KG1 (cell line): ENCODE measurements at places on chromosomes 2 and 18.

DNA sequence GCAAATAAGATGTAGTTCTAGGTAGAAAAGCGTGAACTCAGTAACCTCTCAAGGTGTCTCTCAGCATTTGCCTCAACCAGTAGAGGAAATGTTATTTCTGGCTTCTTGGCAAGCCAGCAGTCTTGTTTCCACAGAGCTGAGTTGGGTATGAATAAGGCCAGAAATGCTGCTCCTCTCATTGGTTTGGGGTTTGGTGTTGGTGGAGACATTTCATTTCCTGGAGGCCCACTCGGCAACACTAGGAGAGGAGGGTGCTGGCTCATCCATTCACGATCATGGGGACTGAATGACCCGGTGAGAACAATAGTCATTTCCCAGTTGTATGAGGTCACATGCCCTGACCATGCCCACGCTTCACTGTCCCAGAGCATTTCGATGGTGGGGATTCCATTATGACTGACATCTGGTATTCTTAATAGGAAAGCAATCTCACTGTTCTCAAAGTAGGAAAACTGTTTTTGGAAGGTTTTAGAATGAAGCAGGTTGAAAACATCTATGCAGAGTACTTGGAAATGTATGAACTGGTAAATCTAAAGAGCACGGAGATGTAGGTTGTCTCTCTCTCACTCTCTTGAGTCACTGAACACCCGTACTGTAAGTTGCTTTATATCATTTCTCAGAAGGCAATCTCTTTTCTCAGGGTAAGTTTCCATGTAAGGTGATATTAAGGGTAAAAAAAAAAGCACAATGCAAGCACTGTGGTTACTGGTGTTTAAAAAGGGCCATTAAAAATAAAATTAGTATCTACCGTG, 37.1 kb upstream of the CTLA4 start:
- DNase-seq: no peak

- no peak for DNase-seq
Observed at GRCh38 chr18:50334546-50335152, 40.2 kb upstream of the SKA1 start.

GRCh38 chr2:42135381-42136312, 33.5 kb upstream of the EML4 start:
- no peak for DNase-seq

GRCh38 chr18:74281011-74281979, 10.5 kb downstream of the CYB5A start:
- no peak for DNase-seq

- DNase-seq: no peak
Observed at GRCh38 chr2:134314681-134315368, 61.0 kb downstream of the MGAT5 start.

DNA sequence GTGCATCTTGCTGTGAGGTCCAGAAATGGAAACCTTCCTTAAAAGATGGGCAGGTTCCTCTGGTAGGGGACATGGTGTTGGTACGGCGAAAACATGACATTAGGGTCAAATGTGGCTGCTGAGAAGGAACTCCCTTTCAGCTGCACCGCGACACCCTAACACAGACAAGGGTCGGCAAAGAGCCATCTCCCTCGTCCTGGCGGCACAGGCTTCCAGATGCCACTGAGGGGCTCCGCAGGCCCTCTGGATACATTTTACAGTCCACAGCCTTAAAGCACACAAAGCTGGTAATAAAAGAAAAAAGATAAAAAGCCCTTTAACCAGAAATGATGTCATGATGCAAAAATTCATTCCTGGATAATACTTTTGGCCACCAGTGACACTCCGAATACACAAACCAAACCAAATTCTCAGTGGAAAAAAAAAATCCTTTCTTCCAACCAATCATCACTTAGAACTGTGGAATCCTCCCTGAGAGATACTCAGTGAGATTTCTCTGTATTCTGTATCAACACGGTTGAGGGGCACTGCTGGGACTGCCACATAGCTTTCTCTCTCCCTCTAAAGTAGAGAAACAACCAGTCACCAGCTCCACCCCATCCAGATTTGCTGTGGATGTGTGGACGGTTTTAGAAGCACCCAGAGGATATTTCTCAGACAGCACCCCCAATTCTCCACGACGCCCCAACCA, 174.8 kb downstream of the HDAC4 start:
- no peak for DNase-seq

DNA sequence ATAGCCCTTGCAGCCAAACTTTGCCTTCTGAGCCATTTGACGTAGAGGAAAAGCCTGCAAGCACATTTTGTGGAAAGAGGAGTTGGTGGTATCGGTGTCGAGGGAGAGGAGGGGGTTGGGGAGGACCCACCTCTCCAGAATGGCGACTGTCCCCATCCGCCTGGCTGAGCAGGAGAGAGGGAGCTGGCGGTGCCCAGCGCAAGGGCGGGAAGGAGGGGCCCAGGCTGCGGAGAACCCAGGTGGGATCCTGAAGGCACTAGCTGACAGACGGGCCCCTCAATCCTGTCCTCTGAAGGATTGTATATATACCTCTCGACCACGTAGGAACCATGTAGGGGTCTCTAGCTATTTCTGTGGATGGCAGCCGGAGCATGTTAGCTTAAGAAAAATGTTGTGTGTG, 200.3 kb downstream of the LOXHD1 start:
- no peak for DNase-seq

DNA sequence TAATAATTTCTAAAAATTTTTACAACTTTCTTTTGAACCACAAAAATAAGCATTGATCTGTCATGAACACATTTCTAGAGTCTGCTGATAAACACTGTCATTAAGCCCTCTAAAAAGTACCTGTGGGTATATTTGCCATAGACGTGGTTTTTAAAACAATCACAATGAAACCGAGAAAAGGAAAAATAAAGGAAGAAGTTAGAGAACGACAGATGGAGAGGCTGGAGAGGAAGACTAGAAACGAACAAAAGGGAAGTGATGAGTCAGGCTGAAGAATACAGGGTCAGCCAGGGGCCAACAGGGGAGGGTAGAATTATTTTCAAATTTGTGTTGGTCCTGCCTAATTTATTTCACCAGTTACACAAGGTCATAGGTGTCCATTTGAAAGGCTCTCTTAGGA, 62.0 kb downstream of the MYL12B start:
- DNase-seq: peak; percentile 25

GRCh38 chr2:128623776-128624761, 305.4 kb upstream of the HS6ST1 start:
- peak; percentile 16 for DNase-seq

GRCh38 chr2:29449499-29449898, 334.3 kb downstream of the CLIP4 start:
- no peak for DNase-seq

DNA sequence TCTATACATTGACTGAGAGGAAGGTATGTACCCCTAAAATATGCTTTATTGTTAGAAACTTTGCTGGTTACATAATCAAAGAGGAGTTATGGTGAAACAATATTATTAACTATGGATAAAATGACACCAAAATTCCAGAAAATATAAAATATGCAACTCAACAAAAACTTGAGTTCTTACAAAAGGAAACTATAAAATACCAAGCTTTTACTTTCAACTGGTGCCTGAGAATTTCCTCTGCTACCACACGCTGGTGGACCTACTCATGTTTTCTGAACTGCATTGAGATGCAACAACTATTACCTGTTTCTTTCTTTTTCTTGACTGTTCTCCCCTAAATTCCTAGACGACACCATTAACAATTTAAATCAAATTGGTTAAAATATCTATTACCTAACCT, 8.2 kb upstream of the NFE2L2 start:
- no peak for DNase-seq

- no peak for DNase-seq
Observed at GRCh38 chr2:152755029-152755428, 36.6 kb downstream of the ARL6IP6 start.

DNA sequence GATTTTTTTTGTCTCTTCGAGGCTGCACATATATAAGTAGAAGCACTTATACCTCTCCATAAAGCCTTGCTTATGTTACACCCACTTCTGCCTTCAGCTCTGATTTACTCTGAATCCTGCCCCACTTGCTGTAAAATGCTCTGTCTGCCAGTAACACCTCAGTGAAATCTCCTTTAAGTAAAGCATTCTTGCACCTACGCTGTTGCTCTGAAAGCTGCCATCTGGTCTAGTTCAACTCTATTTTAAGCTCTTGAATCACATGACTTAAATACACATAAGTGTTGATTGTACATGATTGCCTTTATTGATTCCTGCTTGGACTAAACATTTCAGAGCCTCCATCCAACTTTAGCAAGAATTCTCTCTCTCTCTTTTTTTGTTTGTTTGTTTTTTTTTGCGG, 609.0 kb upstream of the CELF4 start:
- no peak for DNase-seq

- no peak for DNase-seq
Observed at GRCh38 chr2:205582366-205582765, 99.9 kb upstream of the NRP2 start.

DNA sequence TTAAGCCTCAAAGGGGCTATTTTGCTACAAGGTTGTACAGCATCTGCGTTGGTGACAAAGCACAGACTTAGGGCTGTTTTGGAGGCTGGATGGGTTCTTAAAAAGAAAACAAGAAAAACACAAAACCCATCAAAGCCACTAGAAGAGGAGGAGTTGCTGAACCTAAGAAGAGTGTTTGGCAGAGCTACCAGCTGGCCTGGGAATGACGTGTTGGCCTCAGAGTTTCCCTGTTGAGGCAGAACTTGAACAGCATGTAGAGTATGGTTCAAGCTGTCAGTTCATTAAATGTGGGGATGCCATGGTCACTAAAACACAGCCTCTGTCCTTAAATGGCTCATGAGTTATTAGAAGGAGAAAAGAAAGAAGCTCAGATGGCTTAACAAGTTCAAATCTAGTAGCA, 162.5 kb downstream of the TTC32 start:
- no peak for DNase-seq
